ENCODE measurements at places on chromosomes 7 and 10. TPM values are rescaled to one million over a fixed set of nuclear protein-coding genes. Genes with fewer than 3 reads are reported as not detected.

The SFTPA1 gene
- total RNA-seq, result not detected

The AGR2 gene
- 161 TPM for total RNA-seq

The GSDME gene
- total RNA-seq, result 32.0 TPM

The BPGM gene
- total RNA-seq, result 19.7 TPM

The ZNF511 gene
- 75.0 TPM for total RNA-seq

The AGBL3 gene
- total RNA-seq, result 1.1 TPM

The ANKRD61 gene
- 0.38 TPM for total RNA-seq

The ZDHHC6 gene
- 34.8 TPM for total RNA-seq

The GDF2 gene
- not detected for total RNA-seq

The HKDC1 gene
- 19.3 TPM for total RNA-seq

The SERPINE1 gene
- 712 TPM for total RNA-seq

The FAM25A gene
- 1.1 TPM for total RNA-seq

The IFIT1B gene
- total RNA-seq, result not detected

The NEUROD6 gene
- not detected for total RNA-seq

The CEP55 gene
- total RNA-seq, result 61.2 TPM

The PNLIPRP1 gene
- total RNA-seq, result not detected

The AKR1C2 gene
- 3,160 TPM for total RNA-seq

The PNLIP gene
- total RNA-seq, result not detected

The LIPK gene
- total RNA-seq, result not detected

The CALML3 gene
- not detected for total RNA-seq

The OPN4 gene
- not detected for total RNA-seq

The TMEM209 gene
- total RNA-seq, result 18.3 TPM

The FGFR2 gene
- total RNA-seq, result 0.22 TPM

The ANKRD2 gene
- total RNA-seq, result 2.5 TPM

The NOBOX gene
- not detected for total RNA-seq

The SEMA3A gene
- 8.9 TPM for total RNA-seq

The FOXP2 gene
- total RNA-seq, result not detected
